ENCODE measurements at places on chromosomes 5 and 9. TPM values are rescaled to one million over a fixed set of nuclear protein-coding genes. Genes with fewer than 3 reads are reported as not detected.

DNA sequence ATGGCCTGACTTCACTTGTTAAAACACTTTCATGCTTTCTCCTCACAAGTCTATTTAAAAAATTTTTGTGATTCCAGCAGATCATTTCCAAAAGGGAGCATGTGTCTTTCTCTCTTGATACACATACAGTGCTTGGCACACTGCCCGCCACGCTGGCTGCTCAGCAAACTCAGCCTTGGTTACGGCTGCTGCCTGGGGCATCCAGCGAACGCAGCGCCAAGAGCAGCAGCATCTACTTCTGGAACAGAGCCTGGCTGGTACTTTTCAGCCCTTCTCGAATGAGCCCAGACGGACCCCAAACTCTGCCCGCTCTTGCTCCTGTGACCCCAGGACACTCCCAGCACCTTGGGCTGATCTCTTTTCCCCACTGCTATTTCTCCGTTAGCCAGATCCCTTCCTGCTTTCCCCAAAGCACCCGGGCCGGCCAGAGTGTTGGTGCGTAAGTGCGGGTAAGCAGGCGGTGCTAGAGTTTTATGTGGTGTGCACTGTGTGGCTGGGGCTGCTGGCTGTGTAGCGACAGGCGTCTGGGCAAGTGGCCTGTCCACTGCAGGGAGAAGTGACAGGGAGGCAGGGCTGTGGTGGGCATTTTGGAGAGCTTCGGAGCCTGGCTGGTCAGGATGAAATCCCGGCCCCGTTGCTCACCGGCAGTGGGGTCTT, 73.2 kb downstream of the SH3PXD2B start:
- H3K4me3 ChIP-seq: no peak overlapping the region
- no peaks in the 10 kb centered on the region for H3K27me3 ChIP-seq
- H3K4me1 ChIP-seq: peaks cover 43% of the 10 kb centered on the region
- DNase-seq: peak; percentile 52
- peaks cover 62% of the 10 kb centered on the region for H3K36me3 ChIP-seq

DNA sequence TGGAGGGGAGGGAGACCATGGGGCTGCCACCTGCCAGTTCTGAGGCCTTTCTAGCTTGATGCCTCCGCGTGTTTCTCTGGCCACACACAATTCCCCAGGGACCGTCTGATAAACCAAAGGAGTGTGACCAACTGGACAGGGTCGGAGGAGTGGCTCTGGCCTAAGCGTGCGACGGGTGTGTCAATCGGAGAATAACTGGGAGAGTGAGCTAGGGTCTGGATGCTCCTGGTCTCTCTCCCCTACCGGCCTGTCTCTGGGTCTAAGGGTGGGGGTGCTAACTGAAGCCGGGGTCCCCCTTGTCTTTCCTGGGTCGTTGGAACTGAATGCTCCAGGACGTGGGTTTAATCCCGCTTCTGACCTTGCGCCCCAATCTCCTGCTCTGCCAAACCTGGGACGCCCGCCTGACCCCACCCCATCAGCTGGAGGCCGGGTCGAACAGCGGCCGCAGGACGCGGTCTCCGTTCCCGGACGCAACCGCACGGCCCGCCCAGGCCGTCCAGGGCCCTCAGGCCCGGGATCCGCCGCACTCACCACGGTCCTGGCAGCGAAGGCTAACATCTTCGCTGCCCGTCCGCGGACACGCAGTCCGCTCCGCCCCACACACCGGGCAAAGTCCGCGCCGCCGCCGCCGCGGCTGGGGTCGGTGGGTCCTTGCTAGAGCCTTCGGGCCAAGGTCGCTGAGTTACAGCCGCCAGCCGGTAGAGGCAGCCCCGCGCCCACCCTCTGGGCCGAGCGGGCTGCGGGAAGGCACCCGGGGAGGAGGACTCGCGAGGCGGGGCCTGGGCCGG, 447 bp downstream of the CRAT start:
- H3K36me3 ChIP-seq: peaks cover 6% of the 10 kb centered on the region
- H3K27me3 ChIP-seq: no peaks in the 10 kb centered on the region
- no peak for DNase-seq
- H3K4me1 ChIP-seq: peaks cover 32% of the 10 kb centered on the region
- H3K27ac ChIP-seq: peak overlapping the region; percentile 96

DNA sequence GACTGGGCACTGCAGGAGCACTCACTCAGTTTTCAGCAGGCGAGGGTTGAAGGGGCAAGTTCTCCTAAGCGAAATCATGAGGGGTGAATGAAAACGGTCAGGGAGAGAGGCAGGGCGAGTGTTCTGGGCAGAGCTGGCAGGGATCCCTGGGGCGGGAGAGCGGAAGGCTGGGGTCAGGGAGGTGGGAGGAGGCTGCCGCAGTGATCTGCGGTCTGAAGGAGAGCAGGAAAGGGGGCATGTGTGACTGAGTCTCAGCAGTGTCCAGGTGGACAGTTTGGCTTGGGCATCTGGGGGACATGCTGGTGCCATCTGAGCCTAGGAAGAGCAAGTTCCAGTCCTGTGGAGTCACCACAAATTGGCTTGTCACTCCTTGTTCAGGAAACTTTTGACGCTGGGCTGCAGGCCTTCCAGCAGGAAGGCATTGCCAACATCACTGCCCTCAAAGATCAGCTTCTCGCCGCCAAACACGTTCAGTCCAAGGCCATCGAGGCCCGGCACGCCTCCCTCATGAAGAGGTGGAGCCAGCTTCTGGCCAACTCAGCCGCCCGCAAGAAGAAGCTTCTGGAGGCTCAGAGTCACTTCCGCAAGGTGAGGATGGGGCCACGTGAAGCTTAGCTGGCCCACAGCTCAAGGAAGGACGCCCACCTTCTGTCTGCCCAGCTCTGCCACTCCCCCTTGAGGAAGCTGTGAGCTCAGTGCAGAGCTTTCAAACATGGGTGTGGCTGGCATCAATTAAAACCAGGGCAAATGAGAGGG, 31.1 kb downstream of the DYNC2I2 start:
- peaks cover 100% of the 10 kb centered on the region for H3K36me3 ChIP-seq
- peak; percentile 40 for DNase-seq
- H3K27me3 ChIP-seq: no peaks in the 10 kb centered on the region
- H3K4me1 ChIP-seq: peaks cover 11% of the 10 kb centered on the region
- no peak overlapping the region for H3K27ac ChIP-seq

The PLCXD3 gene
- total RNA-seq: 3.5 TPM

The PCDH1 gene
- total RNA-seq: 96.9 TPM

DNA sequence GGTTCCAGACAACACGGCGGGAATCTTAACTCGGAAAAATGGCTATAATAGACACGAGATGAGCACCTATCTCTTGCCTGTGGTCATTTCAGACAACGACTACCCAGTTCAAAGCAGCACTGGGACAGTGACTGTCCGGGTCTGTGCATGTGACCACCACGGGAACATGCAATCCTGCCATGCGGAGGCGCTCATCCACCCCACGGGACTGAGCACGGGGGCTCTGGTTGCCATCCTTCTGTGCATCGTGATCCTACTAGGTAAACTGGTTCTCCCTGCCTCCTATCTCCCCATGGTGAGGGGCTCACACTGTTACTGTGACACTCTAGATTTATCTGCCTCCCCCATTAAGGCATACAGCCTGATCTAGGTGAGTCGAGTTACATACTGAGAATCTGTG, 124.2 kb downstream of the CDH6 start:
- no peaks in the 10 kb centered on the region for H3K36me3 ChIP-seq
- DNase-seq: no peak
- H3K4me3 ChIP-seq: no peak overlapping the region

DNA sequence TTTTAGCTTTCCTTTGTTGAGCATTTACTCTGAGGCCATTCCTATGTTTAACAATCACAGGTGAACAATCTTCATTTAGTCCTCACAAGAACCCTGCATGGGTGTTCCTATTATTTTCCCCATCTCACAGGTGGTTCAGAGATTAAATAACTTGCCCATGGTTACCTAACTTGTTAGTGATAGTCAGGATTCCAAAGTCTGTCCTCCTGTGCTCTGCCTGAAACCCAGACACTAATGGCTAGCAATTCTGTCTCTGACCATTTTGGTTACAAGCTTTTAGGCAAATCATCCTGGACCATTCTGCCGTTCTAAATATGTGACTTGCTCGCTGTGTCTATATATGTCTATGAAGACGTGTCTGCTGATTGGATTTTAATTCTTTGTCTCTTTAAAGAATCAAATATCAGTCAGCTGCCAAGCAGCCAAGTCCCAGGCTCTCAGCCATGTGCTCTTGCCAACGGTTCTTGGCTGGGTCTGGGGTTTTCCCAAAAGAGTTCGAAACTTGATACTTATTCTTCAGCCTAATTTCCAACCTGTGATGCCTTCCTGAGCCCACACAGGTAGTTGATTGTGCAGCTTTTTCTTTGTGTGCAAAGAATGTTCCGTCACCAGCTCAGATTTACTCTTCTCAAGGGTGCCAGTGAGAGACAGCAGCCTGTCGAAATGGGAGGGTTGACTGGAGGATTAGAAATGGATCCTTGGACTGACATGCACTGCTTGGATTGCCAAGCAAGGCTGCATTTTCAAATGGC, 121.7 kb downstream of the NREP start:
- H3K27ac ChIP-seq: no peak overlapping the region
- peak; percentile 42 for DNase-seq
- H3K36me3 ChIP-seq: no peaks in the 10 kb centered on the region
- H3K27me3 ChIP-seq: no peaks in the 10 kb centered on the region
- peaks cover 10% of the 10 kb centered on the region for H3K4me1 ChIP-seq
- no peak overlapping the region for H3K4me3 ChIP-seq

DNA sequence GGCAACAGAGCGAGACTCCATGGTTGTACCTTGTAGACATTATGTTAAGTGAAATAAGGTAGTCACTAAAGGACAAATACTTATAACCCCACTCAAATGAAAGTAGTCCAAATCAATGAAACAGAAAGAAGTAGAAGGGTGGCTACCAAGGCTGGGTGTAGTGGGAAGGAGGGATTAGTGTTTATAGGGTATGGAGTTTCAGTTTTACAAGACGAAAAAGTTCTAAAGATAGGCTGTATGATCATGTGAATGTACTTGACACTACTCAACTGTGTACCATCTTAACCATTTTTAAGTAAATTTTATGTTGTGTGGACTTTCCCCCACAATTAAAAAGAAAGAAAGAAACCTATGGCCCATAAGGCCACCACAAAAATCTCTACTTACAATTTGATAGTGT, 32.2 kb downstream of the ALDH7A1 start:
- H3K27me3 ChIP-seq: no peaks in the 10 kb centered on the region
- no peak for DNase-seq
- H3K27ac ChIP-seq: no peak overlapping the region
- H3K36me3 ChIP-seq: peaks cover 64% of the 10 kb centered on the region
- no peaks in the 10 kb centered on the region for H3K4me1 ChIP-seq
- H3K4me3 ChIP-seq: no peak overlapping the region

DNA sequence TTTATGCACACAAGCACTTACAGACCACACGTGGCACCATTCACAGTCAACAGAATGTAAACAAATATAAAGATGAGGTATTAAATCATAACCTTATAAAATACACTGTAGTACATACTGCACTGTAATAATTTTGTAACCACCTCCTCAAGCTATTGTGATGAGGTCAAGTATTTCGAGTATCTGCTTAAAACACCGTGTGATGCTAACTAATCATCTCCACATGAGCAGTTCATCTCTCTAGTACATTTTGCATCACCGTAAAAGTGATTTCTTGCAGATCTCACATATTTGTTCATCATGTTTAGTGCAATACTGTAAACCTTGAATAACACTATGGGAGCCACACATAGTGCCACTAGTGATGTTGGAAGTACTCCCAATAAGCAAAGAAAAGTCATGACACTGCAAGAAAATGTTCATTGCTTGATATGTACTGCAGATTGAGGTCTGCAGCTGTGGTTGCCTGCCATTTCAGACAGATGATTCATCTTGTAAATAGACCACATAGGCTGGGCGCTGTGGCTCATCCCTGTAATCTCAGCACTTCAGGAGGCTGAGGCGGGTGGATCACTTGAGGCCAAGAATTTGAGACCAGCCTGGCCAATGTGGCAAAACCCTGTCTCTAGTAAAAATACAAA, 44.3 kb downstream of the FOXB2 start:
- no peak overlapping the region for H3K4me3 ChIP-seq
- H3K27ac ChIP-seq: no peak overlapping the region
- no peaks in the 10 kb centered on the region for H3K36me3 ChIP-seq
- no peaks in the 10 kb centered on the region for H3K4me1 ChIP-seq
- no peaks in the 10 kb centered on the region for H3K27me3 ChIP-seq

DNA sequence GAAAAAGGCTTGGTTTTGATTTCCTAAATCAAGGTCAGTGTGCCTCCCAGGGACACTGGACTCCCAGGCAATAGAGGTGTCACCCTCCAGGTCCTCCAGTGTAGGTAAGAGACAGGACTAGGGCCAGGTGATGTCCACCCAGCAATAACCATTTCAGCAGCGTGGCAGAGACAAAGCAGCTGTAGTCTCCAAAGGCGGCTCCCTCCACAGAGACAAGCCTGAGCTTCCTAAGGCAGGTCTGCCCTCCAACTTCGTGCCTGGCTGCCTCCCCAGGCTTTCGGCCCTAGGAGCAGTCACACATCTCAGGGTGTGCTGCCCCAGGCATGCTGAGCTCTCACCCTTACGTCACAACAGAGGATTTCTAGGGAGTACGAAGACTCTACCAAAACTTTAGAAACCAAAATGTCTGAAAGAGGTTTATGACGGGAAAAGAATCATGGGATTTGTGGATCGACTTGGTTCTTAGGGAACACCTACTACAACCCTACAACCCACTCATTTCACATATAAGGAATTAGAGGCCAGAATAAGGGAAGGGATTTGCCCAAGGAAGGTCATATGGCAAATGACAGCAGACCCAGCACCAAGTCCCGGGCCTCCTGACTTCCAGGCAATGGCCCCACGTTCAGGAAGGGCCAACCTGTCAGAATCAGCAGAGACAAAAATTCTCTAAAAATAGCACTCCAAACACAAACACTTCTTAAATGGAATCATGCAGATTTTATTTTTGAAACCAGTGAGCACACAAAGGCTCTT, 105.5 kb downstream of the KLHL3 start:
- H3K4me3 ChIP-seq: no peak overlapping the region
- peaks cover 17% of the 10 kb centered on the region for H3K4me1 ChIP-seq
- H3K27me3 ChIP-seq: no peaks in the 10 kb centered on the region
- no peak for DNase-seq

DNA sequence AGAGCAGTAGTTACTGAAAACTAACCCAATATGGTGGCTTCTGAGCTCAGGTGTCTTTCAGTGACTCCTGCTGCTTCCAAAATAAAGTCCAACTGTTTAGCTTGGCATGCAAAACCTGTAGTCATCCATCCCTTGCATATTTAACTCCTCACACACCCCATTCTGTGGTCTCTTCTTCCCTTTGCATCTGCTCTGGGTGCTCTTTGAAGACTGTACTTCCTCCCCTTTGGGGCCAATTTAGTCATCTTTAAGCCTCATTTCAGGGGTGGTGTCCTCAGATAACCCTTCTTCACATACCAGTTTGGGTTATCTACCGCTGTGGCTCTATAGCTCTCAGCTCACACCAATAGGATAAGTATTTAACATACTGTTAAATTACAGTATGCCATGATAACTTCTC, 209.9 kb upstream of the DMRT1 start:
- H3K27me3 ChIP-seq: no peaks in the 10 kb centered on the region
- H3K4me1 ChIP-seq: peaks cover 16% of the 10 kb centered on the region
- H3K4me3 ChIP-seq: no peak overlapping the region
- H3K36me3 ChIP-seq: no peaks in the 10 kb centered on the region
- DNase-seq: no peak

DNA sequence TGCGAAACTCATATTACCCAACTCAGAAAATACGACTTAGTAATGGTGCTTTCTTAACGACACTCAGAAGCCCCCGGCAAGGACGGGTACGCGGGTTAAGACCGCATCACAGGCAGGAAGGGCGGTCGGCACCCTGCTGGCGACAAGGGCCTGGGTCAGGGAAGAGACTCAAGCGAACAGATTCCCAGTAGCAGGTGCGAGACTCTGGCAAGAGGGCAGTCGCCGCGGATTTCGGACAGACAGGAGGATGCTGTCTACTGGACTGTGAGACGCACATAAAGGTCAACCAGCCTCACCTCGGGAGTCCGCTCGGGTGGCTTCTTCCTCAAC, 398 bp downstream of the RAPGEF6 start:
- peak overlapping the region; percentile 63 for H3K4me3 ChIP-seq
- H3K27ac ChIP-seq: peak overlapping the region; percentile 99
- H3K27me3 ChIP-seq: no peaks in the 10 kb centered on the region
